ENCODE measurements at places on chromosomes 6 and 20. TPM values are rescaled to one million over a fixed set of nuclear protein-coding genes. Genes with fewer than 3 reads are reported as not detected.

DNA sequence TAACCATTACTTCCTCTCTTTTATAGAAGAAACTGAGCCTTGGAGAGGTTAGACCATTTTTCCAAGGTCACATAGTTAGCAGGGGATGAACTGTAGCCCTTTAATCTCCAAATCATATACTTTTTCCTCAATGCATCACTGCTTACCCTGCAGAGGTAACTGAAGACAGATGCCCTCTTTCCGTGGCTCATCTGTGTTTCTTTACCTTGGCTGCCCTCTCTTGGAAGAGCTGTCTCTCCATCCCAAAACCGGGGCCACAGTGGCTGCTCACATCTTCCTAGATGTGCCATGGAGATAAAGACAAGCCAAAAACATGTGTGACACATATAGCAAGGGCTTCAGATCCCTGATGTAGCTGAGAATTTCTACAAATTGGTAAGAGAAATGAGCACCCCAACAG lies 581 bp upstream of the ALDH8A1 start:
- no peak for DNase-seq
- no peaks in the 10 kb centered on the region for H3K27me3 ChIP-seq
- no peaks in the 10 kb centered on the region for H3K4me1 ChIP-seq
- no peaks in the 10 kb centered on the region for H3K36me3 ChIP-seq
- no peak overlapping the region for H3K27ac ChIP-seq

- H3K36me3 ChIP-seq, result no peaks in the 10 kb centered on the region
- H3K4me1 ChIP-seq, result no peaks in the 10 kb centered on the region
- no peak overlapping the region for H3K27ac ChIP-seq
Observed at GRCh38 chr20:6185268-6185667, 62.4 kb upstream of the FERMT1 start.

- no peak overlapping the region for H3K4me3 ChIP-seq
- no peak overlapping the region for H3K27ac ChIP-seq
- no peaks in the 10 kb centered on the region for H3K27me3 ChIP-seq
- no peaks in the 10 kb centered on the region for H3K36me3 ChIP-seq
- DNase-seq, result no peak
- peaks cover 22% of the 10 kb centered on the region for H3K4me1 ChIP-seq
Observed at GRCh38 chr6:140073456-140073855, 699.0 kb upstream of the CITED2 start.

TIAM2 gene
- 48.3 TPM for total RNA-seq

DNA sequence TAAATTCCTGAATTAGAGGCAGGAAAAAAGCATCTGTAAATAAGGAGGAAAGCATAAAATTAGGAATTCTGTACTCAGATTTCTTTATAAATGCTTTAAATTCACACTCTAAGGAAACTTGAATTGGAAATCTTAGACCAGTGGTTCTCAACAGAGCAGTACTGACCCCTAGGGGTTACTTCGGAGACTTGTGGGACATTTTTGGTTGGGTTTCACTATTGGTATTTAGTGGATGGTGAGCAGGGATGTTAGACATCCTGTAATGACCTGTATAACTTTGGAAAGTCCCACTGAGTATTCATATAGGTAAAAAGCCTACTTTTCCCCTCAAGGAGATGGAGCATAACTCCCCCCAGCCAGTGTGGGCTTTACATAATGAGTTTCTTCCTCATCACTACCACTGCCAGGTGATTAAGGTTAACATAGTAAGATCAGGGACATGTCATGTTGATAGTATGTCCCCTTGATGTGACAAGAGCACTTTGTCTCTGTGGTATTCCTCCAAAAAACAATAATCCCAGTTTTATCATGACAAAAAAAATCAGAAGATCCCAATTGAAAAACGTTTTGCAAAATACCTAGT lies 31.0 kb downstream of the GLO1 start:
- H3K27ac ChIP-seq, result no peak overlapping the region
- H3K4me1 ChIP-seq, result no peaks in the 10 kb centered on the region
- no peak for DNase-seq
- H3K27me3 ChIP-seq, result no peaks in the 10 kb centered on the region
- H3K36me3 ChIP-seq, result peaks cover 21% of the 10 kb centered on the region

- no peaks in the 10 kb centered on the region for H3K27me3 ChIP-seq
- H3K27ac ChIP-seq, result no peak overlapping the region
- H3K4me3 ChIP-seq, result no peak overlapping the region
- H3K36me3 ChIP-seq, result no peaks in the 10 kb centered on the region
- no peaks in the 10 kb centered on the region for H3K4me1 ChIP-seq
Observed at GRCh38 chr6:68368845-68369244, 266.2 kb upstream of the ADGRB3 start.

PARD6B gene
- 2.8 TPM for total RNA-seq

- H3K27ac ChIP-seq, result no peak overlapping the region
- H3K4me3 ChIP-seq, result no peak overlapping the region
- no peak for DNase-seq
- H3K36me3 ChIP-seq, result no peaks in the 10 kb centered on the region
- no peaks in the 10 kb centered on the region for H3K4me1 ChIP-seq
Observed at GRCh38 chr6:79372757-79373156, 138.3 kb upstream of the HMGN3 start.

GOPC gene
- 50.2 TPM for total RNA-seq

- no peaks in the 10 kb centered on the region for H3K36me3 ChIP-seq
- no peak overlapping the region for H3K27ac ChIP-seq
Observed at GRCh38 chr20:6407163-6407562, 284.3 kb upstream of the FERMT1 start.

DNA sequence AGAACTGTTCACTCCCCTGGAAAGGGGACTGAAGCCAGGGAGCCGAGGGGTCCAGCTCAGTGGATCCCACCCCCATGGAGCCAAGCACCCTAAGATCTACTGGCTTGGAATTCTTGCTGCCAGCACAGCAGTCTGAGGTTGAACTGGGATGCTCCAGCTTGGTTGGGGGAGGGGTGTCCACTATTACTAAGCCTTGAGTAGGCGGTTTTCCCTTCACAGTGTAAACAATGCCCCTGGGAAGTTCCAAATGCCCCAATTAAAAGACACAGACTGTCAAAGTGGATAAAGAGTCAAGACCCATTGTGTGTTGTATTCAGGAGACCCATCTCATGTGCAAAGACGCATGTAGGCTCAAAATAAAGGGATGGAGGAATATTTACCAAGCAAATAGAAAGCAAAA lies 150.2 kb downstream of the LPA start:
- H3K27ac ChIP-seq, result no peak overlapping the region
- DNase-seq, result no peak
- no peaks in the 10 kb centered on the region for H3K27me3 ChIP-seq
- no peaks in the 10 kb centered on the region for H3K4me1 ChIP-seq
- H3K36me3 ChIP-seq, result no peaks in the 10 kb centered on the region

DNA sequence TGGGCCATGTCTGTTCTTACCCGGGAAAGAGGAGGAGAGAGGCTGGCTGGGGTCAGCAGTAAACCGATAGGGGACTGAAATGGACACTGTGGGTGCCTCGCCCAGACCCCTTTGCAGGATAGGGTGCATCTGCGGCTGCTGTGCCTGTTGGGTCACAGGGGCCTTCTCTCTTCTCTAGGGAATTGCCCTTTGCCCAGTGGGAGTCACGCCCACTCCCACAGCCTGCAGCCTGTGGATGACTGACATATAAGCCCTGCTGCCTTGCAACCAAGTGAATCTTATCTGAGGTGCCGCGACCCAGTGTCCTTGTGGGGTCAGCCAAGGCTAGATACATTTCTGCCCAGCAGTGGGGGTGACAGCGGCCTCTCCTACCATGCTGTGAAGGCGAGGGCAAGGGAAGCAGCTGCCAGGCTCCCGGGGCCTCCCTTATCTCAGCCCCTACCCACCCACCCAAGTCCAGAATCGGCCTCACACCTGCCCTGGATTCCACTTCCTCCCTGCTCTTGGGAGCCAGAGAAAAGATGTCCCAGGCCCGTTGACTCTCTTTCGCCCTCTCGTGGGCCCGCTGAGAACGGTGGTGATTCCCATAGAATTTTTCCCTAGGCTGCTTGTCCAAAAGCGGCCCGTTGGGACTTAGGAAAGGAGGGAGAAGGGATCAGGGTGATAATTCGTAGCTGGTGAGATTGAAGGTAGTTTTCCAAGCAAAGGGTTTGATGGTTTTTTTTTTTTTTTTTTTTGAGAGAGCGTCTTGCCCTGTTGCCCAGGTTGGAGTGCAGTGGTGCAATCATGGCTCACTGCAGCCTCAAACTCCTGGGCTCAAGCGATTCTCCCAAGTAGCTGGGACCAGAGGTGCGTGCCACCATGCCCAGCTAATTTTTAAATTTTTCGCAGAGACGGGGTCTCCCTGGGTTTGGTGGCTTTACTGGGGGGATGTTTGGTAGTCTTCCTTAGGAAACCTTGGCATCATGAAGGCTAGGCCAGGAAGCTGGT lies 76.4 kb upstream of the RNF24 start:
- peaks cover 11% of the 10 kb centered on the region for H3K4me1 ChIP-seq
- no peaks in the 10 kb centered on the region for H3K27me3 ChIP-seq

DNA sequence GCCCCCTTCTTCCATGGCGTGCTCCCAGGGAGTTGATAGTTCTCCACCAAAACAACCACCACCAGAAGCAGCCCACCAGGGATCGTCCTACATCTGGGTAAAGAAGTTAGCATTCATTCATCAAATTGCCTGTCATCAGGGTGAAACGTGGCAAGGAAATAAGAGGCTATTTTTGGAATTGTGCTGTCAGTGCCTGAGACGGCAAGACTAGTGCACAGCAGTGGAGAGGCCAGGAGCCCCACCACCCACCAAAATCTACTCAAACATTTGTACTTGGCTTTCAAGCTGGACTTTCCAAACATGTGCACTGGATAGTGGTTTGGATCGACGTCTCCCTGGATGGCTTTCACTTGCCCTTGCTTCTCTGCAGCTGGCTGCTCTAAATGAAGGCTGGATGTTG lies 44.8 kb downstream of the TXNDC5 start:
- no peak overlapping the region for H3K27ac ChIP-seq
- H3K4me1 ChIP-seq, result no peaks in the 10 kb centered on the region
- no peak overlapping the region for H3K4me3 ChIP-seq
- no peak for DNase-seq

GRCh38 chr6:100453701-100454521 lies 10.8 kb downstream of the SIM1 start:
- no peak for DNase-seq
- no peaks in the 10 kb centered on the region for H3K4me1 ChIP-seq
- H3K36me3 ChIP-seq, result peaks cover 3% of the 10 kb centered on the region
- H3K27me3 ChIP-seq, result no peaks in the 10 kb centered on the region
- H3K27ac ChIP-seq, result no peak overlapping the region
- no peak overlapping the region for H3K4me3 ChIP-seq

Measured in SJSA1 (cell line).